Stimulated activated CD4-positive, alpha-beta T cell treated with anti-CD3 and anti-CD28 coated beads, Interleukin-1b, Interleukin-23, amount 100 ng/mL, for 1 hour (primary cell): ENCODE measurements at places on chromosomes 2 and 18.

GRCh38 chr2:214489702-214490101, 78.8 kb downstream of the VWC2L start:
- DNase-seq = no peak

- no peak for DNase-seq
Observed at GRCh38 chr2:172096626-172097547, 5.8 kb downstream of the DLX2 start.

- no peak for DNase-seq
Observed at GRCh38 chr2:74252036-74252435, 53.6 kb downstream of the MTHFD2 start.

GRCh38 chr18:49061991-49062831, 111.4 kb upstream of the SMAD7 start:
- no peak for DNase-seq

DNA sequence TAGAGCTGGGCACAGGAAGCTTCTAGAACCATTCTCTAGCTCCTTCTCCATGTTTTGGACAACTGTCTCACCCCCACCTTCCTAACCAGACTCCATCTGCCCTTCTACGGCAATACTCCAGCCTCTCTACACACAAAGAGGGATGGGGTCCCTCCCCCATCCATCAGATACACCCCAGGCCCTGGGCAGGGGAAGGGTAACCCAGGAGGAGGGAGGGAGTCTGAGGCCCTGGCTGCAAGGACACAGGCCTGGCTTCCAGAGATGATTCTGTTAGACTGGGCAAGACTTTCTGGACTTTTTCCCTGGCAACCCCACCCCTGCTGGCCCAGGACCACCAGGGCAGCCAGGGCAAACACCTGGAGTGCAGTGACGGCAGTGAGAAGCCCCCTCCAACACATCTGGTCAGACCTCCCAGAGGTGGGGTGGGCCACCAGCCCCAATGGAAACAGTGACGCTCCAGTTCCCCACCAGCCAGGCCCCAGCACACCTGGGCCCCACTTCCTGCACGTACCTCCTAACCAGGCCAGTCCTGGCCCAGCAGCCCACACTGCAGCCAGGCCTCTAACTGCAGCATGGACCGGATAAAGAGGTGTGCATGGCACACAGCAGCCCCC, 6.5 kb downstream of the CYP26B1 start:
- no peak for DNase-seq
